ENCODE measurements at places on chromosomes 16 and 17.

GRCh38 chr17:68576811-68577496 lies 24.2 kb downstream of the FAM20A start:
- no peak for DNase-seq

GRCh38 chr16:54936979-54937670 lies 6.5 kb downstream of the IRX5 start:
- DNase-seq = no peak

DNA sequence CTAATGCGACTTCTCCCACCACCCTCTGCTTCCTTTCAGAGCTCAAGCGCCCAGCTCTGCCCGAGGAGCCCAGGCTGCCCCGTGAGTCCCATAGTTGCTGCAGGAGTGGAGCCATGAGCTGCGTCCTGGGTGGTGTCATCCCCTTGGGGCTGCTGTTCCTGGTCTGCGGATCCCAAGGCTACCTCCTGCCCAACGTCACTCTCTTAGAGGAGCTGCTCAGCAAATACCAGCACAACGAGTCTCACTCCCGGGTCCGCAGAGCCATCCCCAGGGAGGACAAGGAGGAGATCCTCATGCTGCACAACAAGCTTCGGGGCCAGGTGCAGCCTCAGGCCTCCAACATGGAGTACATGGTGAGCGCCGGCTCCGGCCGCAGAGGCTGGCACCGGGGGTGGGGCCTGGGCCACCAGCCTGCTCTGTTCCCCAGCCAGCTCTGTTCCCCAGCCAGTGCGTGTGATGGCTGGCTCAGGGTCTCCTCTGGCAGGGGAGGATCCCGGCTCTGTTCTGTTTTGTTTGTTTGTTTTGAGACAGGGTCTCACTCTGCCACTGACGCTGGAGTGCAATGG lies 18.7 kb downstream of the CRISPLD2 start:
- no peak for DNase-seq

- DNase-seq = no peak
Measured at GRCh38 chr17:81395600-81396277, 482 bp downstream of the BAHCC1 start.

DNA sequence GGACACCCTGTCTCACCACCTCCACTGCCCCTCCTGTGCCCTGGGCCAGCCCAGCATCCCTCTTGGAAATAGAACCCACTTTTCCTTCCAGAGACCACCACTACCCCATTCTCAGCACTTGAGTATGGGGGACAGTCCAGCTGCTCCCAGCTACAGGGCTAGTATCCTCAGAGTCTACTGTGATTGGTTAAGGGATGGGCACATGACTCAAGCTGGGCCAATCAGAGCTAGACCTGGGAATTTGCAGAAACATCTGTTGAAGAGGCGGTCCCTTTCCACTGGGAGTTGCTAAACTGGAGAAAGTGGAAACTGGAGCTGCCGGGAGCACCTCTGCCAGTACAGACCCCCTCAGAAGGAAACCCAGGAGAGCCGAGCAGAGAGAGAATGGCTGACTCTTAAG lies 156.6 kb downstream of the GSG1L start:
- no peak for DNase-seq
